ENCODE measurements at places on chromosomes 5 and 9.

DNA sequence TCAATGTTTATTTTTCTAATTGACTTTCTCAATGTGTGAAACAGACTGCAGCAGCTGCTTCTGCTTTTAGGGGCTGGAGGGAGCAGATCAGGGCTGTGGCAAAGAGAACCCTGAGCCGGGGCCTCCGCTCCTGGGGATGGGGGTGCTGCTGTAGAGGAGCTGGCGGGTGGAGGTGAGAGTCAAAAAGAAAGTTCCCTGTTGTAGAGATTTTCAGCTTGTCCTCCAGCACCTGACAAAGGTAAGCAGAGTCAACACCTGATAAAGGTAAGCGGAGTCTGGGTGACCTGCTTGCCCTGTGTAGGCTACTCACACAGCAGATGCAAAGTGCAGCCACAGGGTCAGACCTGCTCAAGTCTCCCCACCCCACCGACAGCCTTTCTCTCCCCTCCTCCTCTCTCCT is 252.4 kb upstream of the IRX1 start:
- no peak for ATAC-seq

- no peak for ATAC-seq
Observed at GRCh38 chr9:35500130-35500748, 10.3 kb downstream of the RUSC2 start.

DNA sequence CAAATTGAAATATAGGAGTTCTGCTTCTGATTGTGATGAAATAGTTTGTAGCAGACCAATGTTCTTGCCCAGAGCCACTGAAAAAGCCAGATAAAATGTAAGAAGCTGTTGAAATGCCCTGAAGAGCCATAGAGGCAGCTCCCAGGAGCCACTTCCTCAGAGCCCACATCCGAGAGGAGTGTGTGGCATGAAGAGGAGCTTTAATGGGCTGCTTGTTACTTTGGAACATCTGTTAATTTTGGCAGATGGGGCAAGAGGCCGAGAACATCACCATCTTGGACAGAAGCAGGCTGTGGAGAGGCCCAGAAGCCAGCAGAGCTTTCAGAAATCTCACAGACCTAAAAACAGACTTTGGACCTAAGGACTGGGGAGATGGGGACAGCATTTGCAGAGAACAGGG is 370.8 kb downstream of the GADD45G start:
- ATAC-seq = no peak

- no peak for ATAC-seq
Observed at GRCh38 chr9:120905315-120906164, 21.1 kb downstream of the TRAF1 start.

DNA sequence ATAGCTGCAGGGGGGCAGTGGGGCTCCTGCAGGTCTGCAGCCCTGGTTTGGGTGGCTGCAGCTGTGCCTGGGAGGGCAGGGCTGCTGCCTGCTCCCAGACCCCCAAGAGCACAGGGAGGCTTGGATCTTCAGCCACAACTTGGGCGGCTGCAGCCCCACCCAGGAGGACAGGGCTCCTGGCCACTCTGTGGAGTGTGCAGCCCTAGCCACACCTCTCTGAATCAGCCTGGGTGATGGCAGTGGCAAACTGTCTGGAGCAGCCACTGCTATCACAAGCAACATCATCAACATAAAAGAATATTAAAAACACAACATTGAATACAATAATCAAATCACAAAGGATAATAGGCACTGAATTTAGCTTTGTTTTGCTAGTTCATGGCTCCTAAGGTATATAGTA is 164.9 kb upstream of the SLC27A6 start:
- no peak for ATAC-seq

DNA sequence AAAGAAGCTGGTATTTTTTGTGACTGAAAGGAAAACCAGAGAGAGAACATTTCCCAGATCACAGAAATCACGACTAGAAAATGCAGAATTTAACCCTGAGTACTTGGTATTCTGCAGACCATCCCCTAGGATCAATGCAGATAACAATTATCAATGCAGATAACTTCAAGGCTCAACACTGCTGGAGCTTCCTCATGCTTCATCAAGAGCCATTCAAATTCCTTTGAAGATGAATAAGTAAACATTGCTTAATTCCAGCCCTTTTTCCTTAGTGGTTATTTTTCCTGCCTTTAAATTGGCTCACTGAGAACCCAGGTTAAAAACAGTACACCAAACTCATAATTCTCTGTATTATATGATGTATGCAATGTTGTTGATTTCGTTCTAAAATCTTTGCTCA is 370.1 kb upstream of the TLE4 start:
- no peak for ATAC-seq

- no peak for ATAC-seq
Observed at GRCh38 chr5:39201160-39201780, 18.1 kb downstream of the FYB1 start.

- ATAC-seq = no peak
Observed at GRCh38 chr9:22643541-22643940, 196.9 kb downstream of the DMRTA1 start.

GRCh38 chr9:32886021-32886420 is 102.7 kb downstream of the TMEM215 start:
- ATAC-seq = no peak

DNA sequence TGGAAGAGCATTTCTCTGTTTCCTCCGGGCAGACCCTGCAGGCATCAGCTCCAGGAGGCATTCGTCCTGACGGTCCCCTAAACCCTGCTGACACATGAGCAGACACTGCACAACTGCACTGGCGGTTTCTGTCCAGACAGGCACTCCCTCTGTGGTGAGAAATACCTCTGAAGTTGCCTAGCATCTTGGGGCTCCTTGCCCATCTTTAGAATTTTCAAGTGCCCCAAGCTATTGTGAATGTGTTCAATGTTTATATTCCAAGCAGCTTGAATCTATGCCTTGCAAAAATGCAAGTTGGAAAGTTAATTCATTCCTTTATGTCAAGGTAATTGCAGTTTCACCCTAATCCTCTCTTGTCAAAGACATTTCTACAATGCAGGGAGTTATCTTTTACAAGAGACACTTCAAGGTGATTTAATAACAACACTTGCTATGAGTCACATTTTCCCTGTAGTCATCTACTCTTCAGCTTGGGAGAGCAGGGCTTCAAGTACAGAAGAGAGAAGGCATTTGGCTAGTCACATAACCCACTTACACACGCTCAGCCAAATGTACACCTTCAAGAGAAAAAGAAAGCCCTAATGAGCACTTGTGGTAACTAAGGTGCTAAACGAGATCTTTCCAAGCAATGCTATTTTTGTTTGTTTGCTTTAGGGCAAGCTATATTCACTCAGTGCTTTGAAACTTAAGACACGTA is 302.5 kb downstream of the MLLT3 start:
- ATAC-seq = no peak

Data from gastroesophageal sphincter (tissue), 4 donors.